Anterior cingulate cortex (tissue), 58 donors: ENCODE measurements at places on chromosomes 11 and 22.
A peak's percentile ranks its signal among the peaks of the same experiment; 100 is the strongest.

DNA sequence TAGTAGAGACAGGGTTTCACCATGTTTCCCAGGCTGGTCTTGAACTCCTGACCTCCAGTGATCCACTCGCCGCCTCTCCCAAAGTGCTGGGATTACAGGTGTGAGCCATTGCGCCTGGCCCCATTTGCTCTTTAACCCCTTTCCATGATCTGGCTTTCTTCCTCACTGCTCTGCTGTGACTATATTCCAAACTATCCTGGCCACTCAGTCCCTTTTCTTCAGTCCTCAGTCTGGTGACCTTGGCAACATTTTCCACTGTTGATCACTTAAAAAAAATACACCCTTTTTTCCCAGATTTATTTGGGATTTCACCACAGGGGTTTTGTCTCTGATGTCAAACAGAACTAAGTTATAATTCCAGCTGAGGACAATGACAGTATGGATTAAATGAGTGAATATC, 24.5 kb downstream of the MMP20 start:
- no peak for DNase-seq

GRCh38 chr11:48063424-48063978, 83.1 kb downstream of the PTPRJ start:
- DNase-seq, result no peak

DNA sequence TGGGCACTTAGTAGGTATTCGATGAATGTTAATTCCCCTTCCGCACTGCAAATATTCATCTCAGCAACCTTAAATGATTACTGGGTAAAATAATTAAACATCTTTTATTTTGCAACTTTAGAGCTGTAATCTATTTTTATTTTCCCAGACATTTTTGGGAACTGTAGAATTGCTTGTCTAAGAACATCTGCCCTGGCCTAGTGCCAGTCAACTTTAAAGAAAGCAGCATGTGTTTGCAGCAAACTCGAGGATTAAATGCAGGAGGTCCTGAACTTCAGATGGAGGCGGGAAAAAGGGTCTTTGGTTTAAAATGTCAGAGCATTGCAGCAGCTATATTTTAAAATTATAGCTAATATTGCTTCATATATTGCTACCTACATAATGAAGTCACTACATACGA, 190.0 kb downstream of the PGR start:
- DNase-seq, result no peak

DNA sequence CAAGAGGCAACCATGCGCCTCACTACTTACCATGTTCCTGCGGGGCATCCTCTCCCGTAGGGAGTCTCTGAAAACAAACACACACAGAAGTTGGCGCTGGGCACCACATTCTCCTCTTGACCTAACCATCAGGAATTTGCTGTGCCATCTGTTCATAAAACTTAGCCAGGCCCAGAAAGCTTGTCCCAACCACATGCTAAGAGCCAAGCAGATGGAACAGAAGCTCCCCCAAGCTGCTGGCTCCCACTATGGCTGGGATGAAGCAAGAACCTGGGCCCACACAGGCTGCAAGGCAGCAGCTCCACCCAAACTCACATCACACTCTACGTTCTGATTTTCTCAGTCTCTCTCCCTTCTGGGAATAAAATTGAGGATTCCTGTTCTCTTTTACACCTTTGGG, 17.4 kb downstream of the HPS4 start:
- DNase-seq, result peak; percentile 9

DNA sequence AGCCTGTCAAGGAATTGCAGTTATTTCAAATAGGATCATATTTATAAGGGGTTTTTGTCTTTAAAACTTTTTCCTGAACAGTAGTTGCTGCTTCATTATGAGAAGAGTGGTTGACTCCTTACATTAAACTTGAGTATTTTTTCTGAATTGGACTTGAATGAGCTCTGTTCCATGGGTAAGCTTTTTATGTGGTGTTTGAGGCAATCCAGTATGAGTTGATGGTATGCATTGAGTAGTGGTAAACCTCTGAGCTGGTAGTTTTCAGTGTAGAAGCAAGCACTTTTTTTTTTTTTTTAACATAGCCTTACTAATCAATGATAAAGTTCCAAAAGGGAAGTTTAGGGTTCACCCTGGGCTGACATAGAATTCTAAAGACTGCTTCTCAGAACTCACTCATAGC, 3.4 kb downstream of the KMT2A start:
- DNase-seq, result no peak

DNA sequence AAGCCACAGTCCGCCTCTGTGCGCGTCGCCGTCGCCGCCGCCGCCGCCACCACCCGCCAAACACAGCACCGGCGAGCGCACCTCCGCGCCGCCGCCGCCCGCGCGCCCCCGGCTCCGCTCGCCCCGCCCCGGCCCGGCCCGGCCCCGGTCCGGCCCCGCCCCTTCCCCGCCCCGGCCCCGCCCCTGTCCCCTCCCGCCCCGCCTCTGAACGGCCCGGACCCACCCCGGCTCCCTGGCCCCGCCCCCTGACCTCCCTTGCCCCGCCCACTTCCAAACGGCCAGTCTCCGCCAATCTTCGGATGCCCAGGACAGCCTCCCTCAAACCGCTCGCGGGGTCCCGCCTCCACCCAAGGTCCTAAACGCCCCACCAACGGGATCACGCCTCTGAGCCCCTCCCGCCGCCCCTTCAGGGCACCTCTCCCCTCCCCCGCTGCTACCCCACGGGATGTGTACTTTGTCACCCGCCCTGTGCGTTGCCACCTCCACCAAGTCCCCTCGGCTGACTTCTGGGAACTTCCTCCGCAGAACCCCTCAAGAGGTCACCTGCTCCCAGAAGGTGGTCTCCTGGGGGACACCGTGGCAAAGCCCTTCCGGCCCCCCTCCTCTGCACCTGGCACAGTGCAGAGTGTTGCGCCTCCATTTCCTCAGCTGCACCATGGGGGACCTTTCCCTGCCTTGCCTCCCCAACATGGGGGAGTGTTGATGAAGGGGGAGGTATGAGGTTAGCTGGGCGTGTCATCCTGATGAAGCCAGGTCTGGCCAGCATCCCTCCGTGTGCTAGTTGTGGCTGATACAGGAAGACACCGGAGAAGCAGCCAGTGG, at the start of gene KIAA0930:
Gene KIAA0930 (minus strand): TSS at position 85 of the 822 bp plus-strand sequence. CDS start 191 bp downstream, outside the sequence.
- peak; percentile 78 for DNase-seq

GRCh38 chr11:12126344-12127019, 16.1 kb downstream of the MICAL2 start:
- DNase-seq, result no peak

DNA sequence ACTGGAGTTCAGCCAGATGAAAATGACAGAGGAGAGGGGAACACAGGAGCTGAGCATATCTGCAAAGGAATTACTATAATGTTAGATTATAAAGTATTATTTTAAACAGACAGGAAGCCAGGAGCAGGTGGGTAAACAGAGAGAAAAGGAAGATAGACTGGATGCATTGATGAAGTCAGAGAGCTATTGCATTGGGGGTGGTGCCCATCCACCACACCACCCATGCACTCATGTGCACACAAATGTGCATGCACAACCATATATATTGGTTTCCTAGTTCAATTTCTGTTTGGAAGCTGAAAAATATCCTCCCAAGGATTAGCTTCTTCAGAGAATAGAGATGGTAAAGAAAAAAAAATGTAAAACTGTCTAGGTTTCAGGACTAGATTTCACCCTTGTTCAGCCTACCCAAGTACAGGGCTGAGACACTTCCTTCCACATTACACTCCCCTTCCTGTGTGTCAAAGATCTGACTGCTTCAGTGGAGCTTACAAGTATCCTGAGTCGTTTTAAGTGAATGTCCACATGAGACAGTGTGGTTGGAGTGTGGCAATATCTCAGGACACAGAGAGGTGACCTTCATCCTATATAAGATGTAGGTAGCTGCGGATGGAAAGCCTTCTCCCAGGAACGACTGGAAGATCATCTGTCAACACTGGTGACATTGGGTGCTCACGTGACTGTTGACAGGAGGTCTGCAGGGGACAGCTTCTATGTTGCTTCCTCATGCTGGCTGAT, 12.2 kb upstream of the SMPD1 start:
- no peak for DNase-seq

DNA sequence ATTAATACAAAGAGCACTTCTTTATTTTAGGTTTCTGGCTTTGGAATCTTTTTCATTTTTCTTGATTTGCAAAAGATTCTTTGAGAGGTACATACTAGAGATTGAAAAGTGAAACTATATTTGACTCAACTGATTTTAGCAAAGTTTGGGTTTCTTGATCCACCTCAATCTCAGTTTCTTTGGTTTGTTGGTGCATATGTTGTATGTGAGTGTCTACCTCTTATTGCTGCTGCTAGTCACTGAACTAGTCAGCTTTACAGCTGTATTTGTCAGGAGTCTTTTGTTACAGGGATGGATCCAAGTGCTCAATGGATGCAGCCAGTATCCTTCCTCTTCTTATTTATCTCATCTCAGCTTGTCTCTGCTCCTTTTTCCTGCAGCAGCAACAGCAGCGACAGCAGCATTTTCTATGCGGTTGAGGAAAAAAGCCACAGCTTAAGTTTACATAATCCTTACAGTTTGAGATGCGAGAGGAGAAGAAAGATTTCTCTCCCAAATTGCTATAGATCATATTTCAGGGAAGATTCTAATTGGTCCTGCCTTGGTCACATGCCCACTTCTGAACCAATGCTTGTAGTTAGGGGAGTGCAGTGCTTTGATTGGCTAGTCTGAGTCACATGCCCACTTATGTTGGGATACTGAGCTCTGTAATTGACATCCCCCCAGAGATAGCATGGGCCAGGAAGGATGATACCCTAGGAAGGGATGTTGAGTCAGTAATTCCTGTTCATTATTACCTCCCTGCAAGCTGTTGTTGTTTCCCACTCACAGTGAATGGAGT, 10.0 kb upstream of the ZNRF3 start:
- no peak for DNase-seq

DNA sequence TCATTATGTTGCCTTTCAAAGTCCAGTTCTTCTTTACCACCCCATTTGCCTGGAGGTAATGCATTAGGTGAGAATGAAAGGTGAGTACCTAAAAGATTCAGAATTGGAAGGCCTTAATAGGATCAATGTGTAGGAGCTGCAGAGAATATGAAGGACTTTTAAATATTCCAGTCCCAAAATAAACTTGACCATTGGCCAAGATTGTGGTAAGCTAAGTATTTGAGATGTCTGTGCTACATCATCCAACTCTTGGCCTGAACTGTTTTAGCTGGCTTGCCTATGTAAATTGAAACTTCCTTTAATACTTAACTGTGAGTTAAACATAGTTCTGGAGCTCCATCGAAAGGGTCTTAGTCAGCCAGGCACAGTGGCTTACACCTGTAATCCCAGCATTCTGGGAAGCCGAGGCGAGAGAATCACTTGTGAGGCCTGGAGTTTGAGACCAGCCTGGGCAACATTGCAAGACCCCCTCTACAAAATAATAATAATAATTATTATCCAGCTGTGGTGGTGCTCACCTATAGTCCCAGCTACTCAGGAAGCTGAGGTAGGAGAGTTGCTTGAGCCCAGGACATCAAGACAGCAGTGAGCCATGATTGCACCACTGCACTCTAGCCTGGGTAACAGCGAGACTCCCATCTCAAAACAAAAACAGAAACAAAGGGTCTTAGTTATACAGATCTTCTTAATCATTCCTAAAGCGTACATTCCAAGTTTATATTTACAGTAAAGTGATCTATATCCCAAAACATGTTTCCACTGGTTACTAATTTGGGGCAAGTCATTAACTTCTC, 29.8 kb downstream of the MTMR3 start:
- no peak for DNase-seq

- DNase-seq, result no peak
These were observed 35.4 kb downstream of the PAK1 start for GRCh38 chr11:77438487-77438886.

- DNase-seq, result no peak
These were observed 32.4 kb downstream of the TTC28 start for GRCh38 chr22:28647216-28647615.

- DNase-seq, result no peak
These were observed 31.9 kb downstream of the ATG13 start for GRCh38 chr11:46649180-46649738.

DNA sequence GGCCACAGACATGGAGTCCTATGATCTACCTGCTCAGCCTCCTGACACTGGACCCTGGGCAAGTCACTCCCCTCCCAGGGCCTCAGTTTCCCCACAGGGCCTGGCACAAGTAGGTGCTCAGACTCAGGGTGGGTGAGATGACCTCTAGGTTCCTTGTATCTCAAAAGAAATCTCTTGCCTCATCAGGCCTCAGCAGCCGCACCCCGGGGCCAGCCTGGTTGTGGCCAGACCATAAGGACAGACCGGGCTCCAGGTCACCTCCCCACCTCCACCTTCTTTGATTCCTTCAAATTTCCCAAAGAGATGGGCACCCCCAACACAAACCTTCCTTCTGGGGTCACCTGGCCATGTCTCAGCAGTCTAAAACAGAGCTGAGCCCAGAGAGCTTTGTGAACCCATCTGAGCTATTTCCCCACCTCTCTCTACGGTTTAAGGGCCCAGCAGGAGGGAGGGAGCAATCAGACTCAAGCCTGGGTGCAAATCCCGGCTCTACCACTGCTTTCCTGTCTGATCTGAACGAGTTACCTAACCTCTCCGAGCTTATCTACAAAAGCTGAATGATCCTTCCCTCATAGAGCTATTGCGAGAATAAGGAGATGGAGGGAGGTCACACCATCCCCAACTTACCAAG, 2.5 kb upstream of the APOL4 start:
- DNase-seq, result no peak

DNA sequence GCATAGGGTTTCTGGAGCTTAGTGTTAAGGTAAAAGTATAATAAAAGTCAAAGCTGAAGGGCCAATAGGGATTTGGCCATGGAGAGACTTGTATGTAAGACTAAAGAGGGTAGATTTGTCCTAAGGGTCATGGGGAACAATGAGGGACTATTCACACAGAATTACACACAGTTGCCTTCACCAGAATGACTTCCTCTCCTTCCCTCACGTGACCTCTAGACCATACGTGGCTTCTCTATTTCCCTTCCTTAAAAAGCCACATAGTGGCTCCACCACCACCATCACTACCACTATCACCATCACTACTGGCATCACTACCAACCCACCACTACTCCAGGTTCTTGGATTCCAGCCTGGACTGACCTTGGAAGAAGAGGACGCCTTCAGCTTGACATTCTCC, 2.8 kb downstream of the HPX start:
- DNase-seq, result no peak

- no peak for DNase-seq
These were observed 357.1 kb downstream of the SHANK2 start for GRCh38 chr11:70895366-70895670.

GRCh38 chr11:115548878-115549528, 44.8 kb upstream of the CADM1 start:
- DNase-seq, result no peak

GRCh38 chr11:94185416-94186084, 56.9 kb downstream of the PANX1 start:
- no peak for DNase-seq

GRCh38 chr11:100354736-100355135, 332.4 kb upstream of the ARHGAP42 start:
- DNase-seq, result no peak

DNA sequence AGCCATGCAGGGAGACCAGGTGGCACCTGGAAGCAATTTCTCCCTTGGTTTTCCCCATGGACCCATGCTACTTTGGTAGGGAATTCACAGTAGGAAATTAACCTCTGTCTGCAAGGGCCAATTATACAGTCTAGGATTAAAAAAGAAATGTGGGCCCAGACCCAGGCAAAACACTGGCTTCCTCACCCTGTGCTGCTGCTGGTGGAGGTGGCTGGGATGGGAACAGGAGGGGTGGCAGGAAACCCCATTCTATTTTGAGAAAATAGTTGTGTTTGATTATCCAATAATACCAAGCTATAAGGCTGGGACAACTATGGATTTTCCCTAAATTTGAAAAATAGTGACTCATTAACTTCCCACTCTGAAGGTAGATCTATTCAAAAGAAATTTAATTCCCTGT, 417.0 kb upstream of the NARS2 start:
- no peak for DNase-seq

GRCh38 chr11:16749666-16750065, 11.2 kb downstream of the C11orf58 start:
- DNase-seq, result no peak
